NCI-H460 (cell line): ENCODE measurements at places on chromosomes 6 and 20.
A peak's percentile ranks its signal among the peaks of the same experiment; 100 is the strongest.

- no peak for DNase-seq
Measured at GRCh38 chr6:34205466-34205865, 31.2 kb upstream of the HMGA1 start.

- no peak for DNase-seq
Measured at GRCh38 chr20:38671186-38671585, 53.1 kb upstream of the SLC32A1 start.

DNA sequence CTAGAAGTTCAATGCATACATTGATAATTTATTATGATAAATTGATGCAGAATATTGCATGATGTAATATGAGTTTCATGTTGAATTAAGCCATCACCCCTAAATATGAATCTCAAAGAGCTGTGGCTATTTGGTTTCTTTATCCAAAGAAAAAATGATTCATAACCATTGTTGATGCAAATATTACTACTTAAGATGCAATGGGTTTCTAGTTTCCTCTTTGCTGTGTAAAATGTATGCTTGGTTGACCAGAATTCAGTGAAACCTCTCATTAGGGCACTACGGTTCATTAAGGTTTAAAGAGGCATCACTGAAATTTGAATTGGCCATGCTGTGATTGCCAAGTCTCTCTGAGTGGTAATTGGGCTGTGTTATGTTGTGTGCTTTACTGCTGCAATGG lies 492.5 kb upstream of the FLRT3 start:
- DNase-seq, result no peak

DNA sequence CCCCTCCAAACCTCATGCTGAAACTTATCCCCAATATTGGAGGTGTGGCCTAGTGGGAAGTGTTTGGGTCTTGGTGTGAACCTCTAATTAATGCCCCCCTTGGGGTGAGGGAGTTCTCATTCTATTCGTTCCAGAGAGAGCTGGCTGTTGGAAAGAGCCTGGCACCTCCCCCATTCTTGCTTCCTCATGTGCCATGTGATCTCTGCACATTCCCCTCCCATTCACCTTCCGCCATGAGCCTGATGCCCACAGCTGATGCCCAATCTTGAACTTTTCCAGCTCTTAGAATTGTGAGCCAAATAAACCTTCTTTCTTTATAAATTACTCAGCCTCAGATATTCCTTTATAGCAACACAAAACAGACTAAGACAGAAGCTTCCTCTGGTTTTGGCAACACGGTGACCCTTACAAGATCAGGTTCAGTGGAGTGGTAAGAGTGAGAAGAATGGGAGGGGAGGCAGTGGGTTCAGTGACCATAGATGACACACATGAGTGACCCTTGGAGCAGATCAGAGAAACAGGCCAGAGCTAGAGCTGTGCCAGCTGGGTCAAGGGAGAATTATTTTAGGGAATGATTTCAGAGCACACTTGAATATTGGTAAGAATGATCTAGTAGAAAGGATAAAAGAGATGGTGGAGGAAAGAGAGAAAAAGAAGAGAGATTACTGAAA lies 176.4 kb downstream of the LY86 start:
- no peak for DNase-seq

GRCh38 chr6:109182578-109182977 lies 87.3 kb downstream of the CEP57L1 start:
- DNase-seq, result no peak

- no peak for DNase-seq
Measured at GRCh38 chr6:166442131-166442685, 59.5 kb upstream of the MPC1 start.

DNA sequence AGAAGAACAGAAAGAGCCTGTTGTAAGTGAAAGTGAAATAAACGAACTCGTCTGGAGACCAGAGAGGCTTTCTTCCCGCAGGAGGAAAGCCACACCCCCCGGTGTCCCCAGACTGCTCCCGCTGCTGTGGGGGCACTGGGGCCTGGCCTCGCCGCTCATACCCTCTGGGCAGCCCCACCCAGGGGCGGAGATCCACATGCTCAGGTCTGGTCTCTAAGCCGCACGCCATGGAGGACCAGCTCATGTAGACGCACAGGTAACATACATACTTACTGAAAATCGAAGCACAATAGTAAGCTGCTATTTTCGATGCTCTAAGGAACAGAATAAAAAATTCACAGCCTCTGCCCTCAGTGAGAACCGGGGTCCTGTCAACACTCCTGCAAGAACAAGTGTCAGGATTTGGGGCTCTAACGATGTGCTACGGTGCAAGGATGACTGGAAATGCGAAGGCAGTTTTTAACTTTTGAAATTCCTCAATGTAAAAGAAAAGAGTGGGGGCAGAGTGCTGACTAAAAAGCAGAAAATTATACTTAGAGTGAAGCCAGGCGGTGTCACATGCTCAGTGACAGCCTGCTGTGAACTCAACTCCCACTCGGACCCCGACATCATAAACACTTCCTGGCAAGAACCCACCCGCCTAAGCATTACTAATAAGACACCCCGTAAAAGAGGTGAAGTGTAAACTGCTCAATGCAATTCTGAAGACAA lies 110.5 kb downstream of the IRF4 start:
- no peak for DNase-seq

- DNase-seq, result peak; percentile 73
Measured at GRCh38 chr6:28880894-28881780, 42.6 kb downstream of the TRIM27 start.

GRCh38 chr20:48734104-48734749 lies 93.6 kb downstream of the PREX1 start:
- no peak for DNase-seq

GRCh38 chr20:59104831-59105230 lies 58.8 kb upstream of the ZNF831 start:
- no peak for DNase-seq

DNA sequence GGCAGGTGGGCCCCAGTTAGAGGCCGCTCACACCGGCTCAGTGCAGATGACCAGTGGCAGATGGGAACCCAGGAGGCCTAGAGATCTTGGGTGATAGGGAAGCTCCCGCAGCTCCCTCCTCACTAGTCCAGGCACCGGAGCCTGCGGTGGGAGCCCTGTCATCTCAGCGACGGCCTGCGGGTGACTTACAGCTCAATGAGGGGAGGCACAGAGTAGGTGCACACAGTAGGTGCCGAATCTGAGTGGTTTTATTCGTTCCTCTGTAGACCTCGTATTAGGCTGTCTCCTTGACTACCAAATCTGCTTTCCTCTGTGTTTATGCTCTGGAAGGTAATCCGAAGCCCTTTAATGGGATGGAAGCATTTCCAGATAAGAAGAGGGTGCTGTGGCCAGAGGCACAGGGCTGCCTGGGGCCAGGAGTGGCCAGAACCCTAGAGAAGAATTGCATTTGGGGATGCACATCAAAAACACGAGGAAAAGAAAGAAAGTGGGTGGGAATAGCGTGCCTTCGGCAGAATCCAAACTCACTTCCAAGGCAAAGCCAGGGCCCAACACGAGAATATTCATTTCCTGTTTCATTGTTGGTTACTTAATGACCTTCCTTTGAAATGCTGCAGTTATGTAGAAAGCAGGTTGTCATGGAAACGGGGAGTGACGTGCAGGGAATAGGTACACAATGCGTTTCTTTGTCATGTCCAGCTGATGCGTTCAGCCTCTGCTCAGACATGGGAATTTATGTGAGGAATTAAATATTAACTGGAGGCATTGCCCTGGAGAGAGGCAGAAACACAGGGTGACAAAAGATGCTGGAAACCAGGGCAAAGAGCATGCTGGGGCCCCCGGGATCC lies 24.7 kb downstream of the MYT1 start:
- no peak for DNase-seq

DNA sequence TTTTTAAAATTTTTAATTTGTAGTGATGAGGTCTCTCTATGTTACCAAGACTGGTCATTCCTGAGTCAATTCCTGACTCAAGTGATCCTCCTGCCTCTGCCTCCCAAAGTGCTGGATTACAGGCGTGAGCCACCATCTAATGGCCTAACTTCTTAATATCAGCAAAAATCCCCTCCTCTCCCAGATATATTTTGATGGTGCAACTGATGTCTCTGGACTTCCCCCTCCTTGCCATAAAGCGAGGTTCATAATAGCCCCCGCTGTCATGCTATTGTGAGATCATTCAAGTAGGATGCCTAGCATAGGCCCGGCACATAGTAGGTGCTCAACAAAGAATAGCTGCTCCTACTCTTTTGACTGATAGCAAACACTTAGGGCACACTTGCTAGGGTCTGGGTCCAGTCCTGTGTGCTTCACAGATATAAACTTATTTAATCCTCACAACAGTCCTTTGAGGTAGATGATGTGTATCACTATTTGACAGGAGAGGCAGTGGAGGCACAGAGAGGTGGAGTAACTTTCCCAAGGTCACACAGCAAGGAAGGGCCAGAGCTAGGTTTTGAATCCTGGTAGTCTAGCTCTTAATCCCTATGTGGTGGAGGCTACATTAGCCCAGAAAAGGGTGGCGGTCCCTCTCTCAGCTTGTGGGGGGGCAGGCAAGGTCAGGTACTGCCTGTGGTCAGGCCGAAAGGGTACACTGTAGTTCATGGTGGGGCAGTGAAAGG lies 14.6 kb downstream of the SRC start:
- DNase-seq, result no peak
